ENCODE measurements at places on chromosomes 5 and 9.

- no peak for DNase-seq
Observed at GRCh38 chr9:80555782-80556325, 984.1 kb downstream of the TLE4 start.

DNA sequence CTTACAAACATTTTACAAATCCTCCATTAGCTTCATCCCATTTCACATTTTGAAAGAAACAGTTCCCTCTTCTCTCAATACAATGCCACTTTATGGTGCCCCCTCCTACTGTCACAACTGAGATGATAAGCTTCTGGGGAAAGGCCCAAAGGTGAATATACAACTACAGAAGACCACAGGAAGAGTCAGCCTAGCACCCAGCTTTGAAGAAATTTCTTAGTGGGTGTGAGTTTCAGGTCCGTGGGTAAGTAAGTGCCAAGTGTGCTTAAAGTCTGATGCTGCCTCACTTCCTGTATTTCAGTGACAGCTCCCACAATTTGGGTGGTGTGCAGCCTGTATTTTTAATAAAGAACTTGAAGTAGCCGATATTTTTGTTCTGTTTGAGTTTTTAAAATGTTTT is 68.1 kb downstream of the ARHGEF28 start:
- no peak for DNase-seq

GRCh38 chr5:82924226-82925060 is 152.8 kb downstream of the TMEM167A start:
- no peak for DNase-seq

- DNase-seq, result no peak
Observed at GRCh38 chr5:134530301-134531077, 5.0 kb downstream of the JADE2 start.
